ENCODE measurements at places on chromosomes 1 and 21. TPM values are rescaled to one million over a fixed set of nuclear protein-coding genes. Genes with fewer than 3 reads are reported as not detected.

Gene CASZ1
- total RNA-seq, result 0.11 TPM

Gene NIBAN1
- total RNA-seq, result 0.06 TPM

Gene DYNLT4
- 0.19 TPM for total RNA-seq

Gene VHLL
- not detected for total RNA-seq

Gene BRINP3
- total RNA-seq, result not detected

Gene CELF3
- total RNA-seq, result not detected

Gene ARF1
- 354 TPM for total RNA-seq

Gene DISC1
- total RNA-seq, result 5.8 TPM

Gene RXRG
- total RNA-seq, result not detected

Gene NBPF4
- total RNA-seq, result not detected

Gene LCE1E
- not detected for total RNA-seq

Gene ATAD3A
- 67.9 TPM for total RNA-seq

Gene LY9
- not detected for total RNA-seq

Gene CFHR3
- total RNA-seq, result 0.75 TPM

Gene CYP4A11
- total RNA-seq, result not detected

Gene GSTM2
- total RNA-seq, result 18.4 TPM

Gene CCDC28B
- 10.8 TPM for total RNA-seq

Gene LRRC8D
- 20.7 TPM for total RNA-seq

Gene CFAP107
- total RNA-seq, result not detected

Gene GREM2
- total RNA-seq, result 0.06 TPM

Gene PPFIA4
- 33.2 TPM for total RNA-seq

Gene REN
- not detected for total RNA-seq

Gene TBX19
- 0.34 TPM for total RNA-seq

Gene TPTE
- not detected for total RNA-seq

Gene INAVA
- total RNA-seq, result 1.5 TPM

Gene DNAJC11
- 35.8 TPM for total RNA-seq

Gene TMCO1
- 112 TPM for total RNA-seq

Gene HRNR
- not detected for total RNA-seq

Gene AKR7A2
- 193 TPM for total RNA-seq

Gene FMO3
- not detected for total RNA-seq

Gene CD247
- total RNA-seq, result not detected

Gene TSSK3
- 0.40 TPM for total RNA-seq

Gene HMGN2
- total RNA-seq, result 722 TPM

Gene CASQ1
- not detected for total RNA-seq

Gene SPATA1
- total RNA-seq, result not detected

Gene PLEKHN1
- total RNA-seq, result 0.19 TPM

Gene TSTD1
- total RNA-seq, result 27.3 TPM

Gene OR6Y1
- total RNA-seq, result not detected

Gene TEX38
- not detected for total RNA-seq

Measured in LHCN-M2 (cell line).